ENCODE measurements at places on chromosomes 7 and 10.

GRCh38 chr7:11127114-11127785 is 153.6 kb downstream of the PHF14 start:
- no peak for DNase-seq

DNA sequence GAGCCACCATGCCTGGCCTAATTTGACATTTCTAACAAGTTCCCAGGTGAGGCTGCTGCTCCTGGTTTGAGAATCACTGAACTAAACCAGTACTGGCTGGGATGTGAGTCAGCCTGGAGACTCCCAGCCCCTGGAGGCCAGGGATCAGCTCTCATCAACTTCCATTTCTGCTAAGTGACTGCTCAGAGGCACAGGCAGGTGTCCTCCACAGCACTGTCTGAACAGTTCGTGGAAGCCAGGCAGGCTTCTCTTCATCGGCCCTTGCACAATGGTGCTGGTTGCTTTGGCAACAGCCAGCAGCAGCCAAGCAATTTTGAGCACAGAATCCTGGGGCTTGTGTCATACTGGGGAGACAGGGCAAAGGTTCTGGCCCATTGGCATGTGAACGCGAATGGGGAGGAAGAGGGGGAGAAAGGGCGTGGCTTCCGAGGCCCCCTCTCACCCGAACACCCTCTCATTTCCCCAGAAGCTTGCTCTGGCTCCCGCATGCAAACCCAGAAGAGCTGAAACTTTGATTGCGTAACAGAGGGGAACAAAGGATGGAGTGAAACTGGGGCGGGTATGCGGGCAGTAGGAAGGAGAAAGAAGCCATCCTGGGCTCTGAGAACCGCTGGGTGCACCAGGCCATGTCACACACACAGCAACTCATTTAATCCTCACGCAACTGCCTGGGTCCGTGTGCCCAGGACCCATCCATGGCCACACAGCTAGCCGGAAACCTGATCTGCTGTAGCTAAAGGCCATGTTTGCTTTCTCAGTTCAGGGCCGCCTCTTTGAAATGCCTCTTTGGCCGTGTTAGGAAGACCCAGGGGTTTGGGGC is 9.0 kb upstream of the POR start:
- DNase-seq, result peak; percentile 81

GRCh38 chr10:69734797-69735468 is 66.8 kb upstream of the COL13A1 start:
- no peak for DNase-seq

DNA sequence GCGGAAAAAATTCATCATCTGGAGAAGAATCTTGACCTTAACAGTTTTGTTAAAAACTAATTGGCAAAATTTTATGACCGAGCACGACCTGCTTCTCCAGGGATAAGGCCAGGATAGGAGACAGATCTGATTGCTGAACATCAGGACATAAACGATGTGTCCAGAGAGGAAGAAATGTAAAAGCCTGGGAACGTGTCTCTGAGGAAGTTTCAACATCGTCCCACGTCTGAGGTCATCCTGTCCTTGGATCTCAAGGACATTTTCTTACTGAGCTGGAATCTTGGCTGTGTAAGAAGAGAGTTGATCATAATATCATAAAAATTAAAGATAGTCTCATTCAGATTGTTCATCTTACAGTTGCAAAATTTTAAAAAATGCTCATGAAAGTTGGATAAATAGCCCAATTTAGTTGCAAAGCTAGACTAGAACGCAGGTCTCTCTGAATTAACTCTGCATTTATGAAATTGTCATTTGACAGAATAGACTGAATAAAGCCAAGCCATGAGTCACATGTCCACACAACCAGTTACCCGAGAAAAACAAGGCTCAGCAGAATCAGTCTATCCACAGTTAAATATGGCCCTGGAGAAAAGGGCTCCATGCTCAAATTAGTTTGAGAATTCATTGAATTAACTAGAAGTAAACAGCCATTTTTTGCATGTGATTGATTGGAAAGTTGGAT is 120.0 kb upstream of the EGFR start:
- no peak for DNase-seq

Measured in bronchial epithelial cell (primary cell).